Stimulated activated CD4-positive, alpha-beta T cell treated with anti-CD3 and anti-CD28 coated beads, Interleukin-15, amount 100 ng/mL, for 1 hour (primary cell): ENCODE measurements at places on chromosomes 5 and 9.

GRCh38 chr9:92373167-92373566, 31.2 kb downstream of the OGN start:
- no peak for DNase-seq

DNA sequence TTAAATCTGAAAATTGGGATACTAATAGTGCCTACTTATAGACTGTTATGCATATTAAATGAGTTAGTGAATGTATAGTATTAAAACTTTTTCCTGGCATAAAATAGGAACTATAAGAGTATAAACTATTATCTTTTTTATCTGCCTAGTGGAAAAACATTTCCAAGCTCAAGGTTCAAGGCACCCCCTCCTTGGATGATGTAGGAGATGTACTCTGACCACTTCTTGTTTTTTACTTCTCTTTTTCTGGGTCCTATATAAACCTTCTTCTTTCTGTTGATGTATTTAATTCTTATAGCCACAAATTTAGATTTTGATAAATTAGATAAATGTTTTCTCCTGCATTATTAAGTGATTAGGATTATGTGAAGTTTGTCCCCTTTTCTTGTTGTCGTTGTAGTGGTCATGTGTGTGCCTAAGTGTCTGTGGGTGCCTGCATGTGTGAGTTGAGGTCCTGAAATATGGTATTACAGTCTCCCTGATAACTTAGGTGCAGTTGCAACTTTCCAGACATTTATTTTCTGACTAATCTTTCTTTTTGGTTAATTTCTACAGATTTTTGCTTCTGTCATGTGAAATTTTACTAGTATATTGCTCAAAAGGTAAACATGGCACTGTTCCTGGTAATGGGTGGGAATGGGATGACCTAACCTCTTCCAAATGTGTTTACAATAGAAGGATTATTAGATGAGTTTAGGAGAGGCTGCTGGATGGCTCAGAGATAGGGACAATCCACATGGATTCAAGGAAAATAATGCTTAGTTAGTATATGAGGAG, 160.8 kb upstream of the CDKN2B start:
- DNase-seq: no peak

GRCh38 chr5:124919747-124920525, 173.5 kb upstream of the ZNF608 start:
- DNase-seq: no peak

DNA sequence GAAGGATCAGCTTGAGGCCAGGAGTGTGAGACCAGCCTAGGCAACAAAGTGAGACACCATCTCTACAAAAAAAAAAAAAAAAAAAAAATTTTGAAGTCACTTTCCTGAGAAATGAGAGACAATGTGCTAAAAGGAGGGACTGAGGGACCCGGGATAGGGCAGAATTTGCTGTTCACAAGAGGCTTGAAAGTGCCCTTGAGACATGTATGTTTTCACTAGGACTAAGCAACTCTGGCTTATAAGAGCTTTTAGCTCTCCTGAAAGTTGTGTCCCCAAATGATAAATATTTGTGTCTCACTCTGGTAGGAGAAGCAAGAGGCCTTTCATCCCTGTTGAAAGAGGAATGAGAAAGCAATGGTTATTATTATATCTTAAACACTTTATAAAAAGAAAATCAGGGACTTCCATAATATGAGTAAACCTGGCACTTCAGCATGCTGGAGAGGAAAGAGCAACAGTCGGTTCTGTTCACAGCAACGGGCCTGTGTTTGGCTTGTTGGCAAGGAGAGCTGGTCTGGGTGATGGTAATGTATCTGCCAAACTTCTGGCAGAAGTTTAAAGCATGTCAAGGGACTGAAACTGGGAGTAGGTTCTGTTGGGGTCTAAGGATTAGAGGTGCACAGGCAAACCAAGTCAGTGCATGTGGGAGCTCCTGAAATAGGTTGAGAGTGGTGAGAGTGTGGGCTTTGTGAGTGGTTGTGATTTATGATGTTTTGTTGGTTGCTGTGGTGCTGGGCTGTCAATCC, 32.2 kb downstream of the ENTREP1 start:
- DNase-seq: no peak

- no peak for DNase-seq
These were observed 29.1 kb downstream of the DIRAS2 start for GRCh38 chr9:90613502-90613901.

GRCh38 chr5:149489605-149490037, 61.6 kb downstream of the CSNK1A1 start:
- DNase-seq: no peak

GRCh38 chr5:40112875-40113274, 566.8 kb upstream of the PTGER4 start:
- DNase-seq: no peak

DNA sequence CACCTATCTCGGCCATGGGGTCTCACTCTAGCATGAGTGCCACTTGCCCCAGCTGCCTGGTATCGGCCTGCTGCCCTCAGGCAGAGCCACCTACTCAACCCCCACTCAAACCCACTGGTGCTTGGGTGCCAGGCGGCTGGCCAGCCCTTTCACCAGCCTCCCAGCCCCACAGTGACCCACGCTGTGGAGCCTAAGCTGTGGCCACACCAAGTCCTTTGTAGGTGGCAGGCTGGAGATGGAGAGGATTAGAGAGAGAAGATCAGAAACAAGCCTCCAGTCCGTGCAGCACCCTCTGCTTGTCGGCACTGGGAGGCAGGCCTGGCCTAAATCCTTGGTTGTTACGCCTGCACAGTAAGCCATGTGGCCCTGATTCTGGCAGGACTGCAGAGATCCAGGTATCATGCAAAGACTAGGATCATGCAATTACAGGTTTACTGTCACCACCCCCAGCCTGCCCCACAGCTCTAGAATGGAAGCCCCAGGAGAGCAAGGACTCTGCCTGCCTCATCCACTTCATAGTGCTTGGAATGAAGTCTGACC, 171.7 kb downstream of the COL23A1 start:
- no peak for DNase-seq

- DNase-seq: no peak
These were observed 300.3 kb downstream of the ZNF608 start for GRCh38 chr5:124446120-124446519.

- no peak for DNase-seq
These were observed 122.3 kb upstream of the CDH10 start for GRCh38 chr5:24767086-24767485.

- DNase-seq: no peak
These were observed 61.7 kb upstream of the EPB41L4B start for GRCh38 chr9:109382585-109382984.

GRCh38 chr5:72586788-72587530, 79.7 kb upstream of the ZNF366 start:
- no peak for DNase-seq

GRCh38 chr9:4762886-4763541, 22.0 kb upstream of the AK3 start:
- DNase-seq: no peak

DNA sequence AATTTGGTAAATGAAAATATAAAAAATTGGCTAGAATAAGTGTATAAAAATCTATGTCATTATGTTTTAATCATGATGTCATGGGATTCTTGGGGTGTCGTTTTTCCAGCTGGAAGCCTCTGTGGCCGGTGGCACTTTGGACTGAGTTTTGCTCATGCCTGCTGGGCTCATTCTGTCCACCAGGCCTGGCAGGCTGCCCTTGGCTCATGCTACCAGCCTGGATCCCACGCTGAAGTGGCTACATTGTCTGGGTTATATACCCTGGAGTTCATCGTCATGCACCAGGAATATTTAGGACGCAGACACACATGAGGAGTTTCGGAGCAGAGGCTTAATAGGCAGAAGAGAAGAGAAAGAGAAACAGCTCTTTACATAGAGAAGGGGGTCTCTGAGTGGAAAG, 1913.7 kb upstream of the WWC1 start:
- DNase-seq: no peak

DNA sequence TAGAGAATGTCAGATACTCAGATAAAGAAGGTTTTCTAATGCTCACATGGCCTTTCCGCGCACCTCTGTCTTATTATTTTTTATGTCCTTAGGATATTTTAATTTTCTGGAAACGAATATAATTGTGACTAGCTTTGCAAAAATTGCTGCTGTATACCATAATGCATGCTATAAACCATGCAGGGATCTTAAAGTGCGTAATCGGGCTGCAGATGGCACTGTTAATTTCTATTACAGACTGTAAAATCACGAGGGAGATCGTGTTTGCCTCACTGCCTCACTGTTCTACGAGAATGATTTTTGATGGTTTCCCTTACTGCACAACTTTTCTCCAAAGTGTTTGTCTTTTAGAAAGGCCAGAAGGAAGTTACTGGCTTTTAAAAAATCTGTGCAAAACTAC, 356.1 kb downstream of the TUSC1 start:
- DNase-seq: no peak

DNA sequence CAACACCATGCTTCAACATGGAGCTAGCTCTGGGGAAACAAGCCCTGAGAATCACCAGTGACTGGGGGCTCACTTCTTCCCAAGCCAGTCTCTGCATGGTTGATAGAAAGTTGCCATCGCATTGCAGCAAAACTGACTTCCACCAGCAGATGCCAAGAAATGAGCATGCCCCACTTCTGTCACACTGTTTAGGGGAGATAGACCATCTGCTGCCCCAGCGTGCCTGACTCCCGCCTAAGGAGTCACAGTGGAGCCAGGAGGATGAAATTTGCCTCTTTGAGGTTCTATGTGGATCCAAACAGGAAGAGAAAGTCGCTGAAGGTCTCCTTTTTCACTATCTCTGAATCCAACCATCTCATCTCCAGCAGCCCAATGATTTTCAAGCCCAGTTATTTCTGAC, 116.7 kb upstream of the SLIT3 start:
- no peak for DNase-seq

DNA sequence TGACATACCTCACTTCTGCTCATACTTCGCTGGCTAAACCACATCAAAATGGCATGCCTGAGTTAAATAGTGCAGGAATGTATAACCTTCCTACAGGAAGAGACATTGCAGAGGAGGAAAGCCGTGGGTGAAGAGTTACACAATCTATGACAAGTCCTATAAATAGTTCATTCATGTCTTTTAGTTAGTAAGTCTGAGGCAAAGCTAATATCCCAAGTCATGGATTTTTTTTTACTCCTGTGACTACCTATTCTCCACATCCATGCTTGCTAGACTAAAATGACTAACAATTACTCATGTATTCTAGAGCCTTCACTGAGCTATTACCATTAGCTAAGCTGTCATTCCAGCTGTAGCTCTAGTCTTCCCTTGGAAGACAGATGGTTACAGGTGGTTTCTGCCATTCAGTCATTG, 391.3 kb downstream of the NR2F1-AS1 start:
- DNase-seq: no peak

DNA sequence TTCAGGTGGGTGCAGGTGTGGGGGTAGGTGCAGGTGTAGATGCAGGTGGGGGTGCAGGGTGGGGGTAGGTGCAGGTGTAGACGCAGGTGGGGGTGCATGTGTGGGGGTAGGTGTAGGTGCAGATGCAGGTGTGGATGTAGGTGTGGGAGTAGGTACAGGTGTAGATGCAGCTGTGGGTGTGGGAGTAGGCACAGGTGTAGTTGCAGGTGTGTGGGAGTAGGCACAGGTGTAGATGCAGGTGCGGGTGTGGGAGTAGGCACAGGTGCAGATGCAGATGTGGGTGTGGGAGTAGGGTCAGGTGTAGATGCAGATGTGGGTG, 94.6 kb downstream of the PHF2 start:
- DNase-seq: no peak

DNA sequence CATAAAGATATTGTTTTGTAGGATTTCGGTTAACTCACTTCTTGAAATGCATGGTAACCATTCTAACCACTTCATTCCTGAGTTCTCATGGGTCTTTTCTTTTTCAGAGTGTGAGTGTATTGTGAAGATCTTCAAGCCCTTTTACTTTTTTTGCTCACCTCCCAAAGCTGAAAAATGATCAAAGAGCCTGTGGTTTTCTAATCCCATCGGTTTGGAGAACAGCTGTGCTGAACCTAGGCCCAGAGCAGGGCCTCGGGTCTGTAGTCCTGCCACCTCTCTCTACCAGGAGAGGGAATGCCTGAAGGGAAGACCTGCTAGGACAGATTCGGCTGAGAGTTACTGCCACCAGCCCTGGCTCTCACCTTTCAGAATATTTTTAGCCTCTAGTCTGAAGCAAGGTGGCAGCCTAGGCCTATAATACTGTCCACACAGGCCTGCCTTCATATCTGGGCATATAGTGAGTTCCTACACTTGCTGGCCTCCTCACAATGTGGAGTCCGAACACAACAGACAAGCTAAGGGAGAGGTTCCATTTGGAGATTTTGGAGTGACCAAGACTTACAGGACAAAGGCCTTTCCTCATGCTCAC, 13.8 kb downstream of the RGMB start:
- no peak for DNase-seq

GRCh38 chr9:20319641-20320337, 302.5 kb downstream of the MLLT3 start:
- DNase-seq: no peak

DNA sequence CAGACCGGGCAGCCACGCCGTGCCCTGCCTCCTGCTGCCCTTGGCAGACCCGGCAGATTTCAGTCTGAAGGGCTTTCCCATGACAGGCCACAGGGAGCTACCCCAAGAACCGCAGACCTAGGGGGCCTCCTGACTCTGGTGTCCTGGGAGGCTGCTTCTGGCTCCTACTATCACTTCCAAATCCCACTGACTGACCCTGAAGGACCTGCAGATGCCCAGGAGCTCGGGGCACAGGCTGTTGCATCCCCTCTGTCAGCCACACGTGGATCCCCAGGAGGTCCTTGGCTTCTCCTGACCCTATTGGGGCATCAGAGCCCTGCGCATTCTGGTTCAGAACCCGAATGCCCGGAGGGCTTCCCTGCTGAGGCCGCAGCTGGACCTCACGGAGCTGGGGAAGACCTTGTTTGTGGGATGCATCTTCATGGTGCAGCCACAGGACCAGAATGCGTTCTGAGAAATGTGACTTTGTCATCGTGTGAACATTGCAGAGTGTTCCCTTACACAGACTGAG, 81.3 kb upstream of the IRX4 start:
- DNase-seq: no peak

- DNase-seq: no peak
These were observed 527.8 kb downstream of the AGTPBP1 start for GRCh38 chr9:85213650-85214607.

- no peak for DNase-seq
These were observed 162.6 kb downstream of the GLIS3 start for GRCh38 chr9:4137234-4137633.

- DNase-seq: no peak
These were observed 82.6 kb downstream of the MYO10 start for GRCh38 chr5:16853518-16853917.

DNA sequence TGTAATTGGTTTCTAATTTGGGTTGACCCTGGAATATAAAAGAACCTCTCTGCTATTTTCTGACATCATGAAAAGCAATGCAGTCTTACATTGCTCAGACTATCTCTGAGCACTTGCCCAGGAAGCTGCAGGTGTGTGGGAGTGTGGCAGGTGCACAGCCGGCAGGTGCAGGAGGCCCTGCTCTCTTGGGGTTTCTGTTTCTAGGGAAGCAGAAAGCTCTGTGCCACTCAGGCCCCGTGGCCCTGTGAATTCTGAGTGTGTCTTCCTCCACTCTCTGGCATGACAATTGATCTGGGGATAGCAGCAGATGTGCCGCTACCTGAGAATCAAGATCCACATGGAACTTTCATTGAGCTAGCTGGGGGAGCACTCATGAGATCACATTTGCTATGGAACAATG, 45.7 kb upstream of the IRX2 start:
- no peak for DNase-seq

- no peak for DNase-seq
These were observed 16.3 kb downstream of the PRXL2C start for GRCh38 chr9:96638606-96639364.

GRCh38 chr9:15725953-15726352, 173.1 kb downstream of the CCDC171 start:
- DNase-seq: no peak
